ENCODE measurements at places on chromosomes 5 and 9. TPM values are rescaled to one million over a fixed set of nuclear protein-coding genes. Genes with fewer than 3 reads are reported as not detected.

DNA sequence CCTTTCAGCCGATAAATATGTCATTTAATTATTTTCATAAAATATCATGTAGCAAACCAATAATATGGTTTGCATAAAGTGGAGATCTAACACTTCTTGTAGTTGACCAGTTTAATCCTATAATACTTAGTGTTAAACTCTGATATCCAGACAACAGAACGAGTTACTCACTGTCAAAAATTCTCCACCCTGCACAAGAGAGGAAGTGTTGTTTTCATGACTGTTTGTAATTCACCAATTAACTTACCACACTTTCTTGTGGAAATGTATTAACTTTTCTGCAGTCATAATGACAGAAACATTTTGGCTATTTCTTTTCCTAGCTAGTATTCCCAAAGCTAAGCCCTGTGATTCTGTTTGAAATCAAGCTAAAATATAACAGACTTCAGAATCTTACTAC, 555.3 kb upstream of the FTMT start:
- no peak for DNase-seq

GRCh38 chr5:102294886-102295395, 1.1 kb downstream of the SLCO4C1 start:
- DNase-seq = no peak

DNA sequence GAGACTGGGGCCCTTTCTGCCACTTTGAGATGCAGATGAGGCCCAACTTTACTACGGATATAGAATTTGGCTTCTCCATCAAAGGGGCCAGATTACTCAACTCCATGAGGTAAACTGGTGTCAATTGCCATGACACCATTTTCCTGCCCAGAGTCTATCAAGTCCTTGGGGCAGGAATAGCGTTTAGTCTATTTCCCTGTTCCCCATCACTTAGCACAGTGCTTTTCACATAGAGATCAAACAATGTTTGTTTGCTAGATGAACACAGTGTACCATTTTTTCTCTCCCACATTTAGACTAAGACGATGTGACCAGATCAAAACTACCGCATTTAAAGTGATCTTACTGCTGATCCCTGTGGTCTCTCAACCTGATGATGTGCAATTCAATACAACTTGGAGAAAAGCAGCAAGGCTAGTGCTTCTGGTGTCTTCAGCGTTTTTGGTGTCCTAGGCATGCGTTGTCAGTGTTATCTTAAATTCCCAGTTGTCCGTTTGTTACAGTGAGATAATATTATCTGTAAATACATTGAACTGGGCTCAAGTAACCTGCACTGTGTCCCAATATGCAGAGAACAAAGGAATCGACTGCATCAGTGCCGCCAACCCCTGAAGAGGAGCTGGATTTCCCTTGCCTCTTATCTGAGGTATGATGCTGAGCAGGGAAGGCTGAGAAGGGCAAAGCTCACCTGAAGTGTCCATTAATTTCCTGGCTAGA, 446.2 kb downstream of the PLK2 start:
- DNase-seq = peak; percentile 0

GRCh38 chr9:91655658-91656057, 232.0 kb upstream of the NFIL3 start:
- no peak for DNase-seq

The SERF1B gene
- 20.4 TPM for polyA plus RNA-seq

DNA sequence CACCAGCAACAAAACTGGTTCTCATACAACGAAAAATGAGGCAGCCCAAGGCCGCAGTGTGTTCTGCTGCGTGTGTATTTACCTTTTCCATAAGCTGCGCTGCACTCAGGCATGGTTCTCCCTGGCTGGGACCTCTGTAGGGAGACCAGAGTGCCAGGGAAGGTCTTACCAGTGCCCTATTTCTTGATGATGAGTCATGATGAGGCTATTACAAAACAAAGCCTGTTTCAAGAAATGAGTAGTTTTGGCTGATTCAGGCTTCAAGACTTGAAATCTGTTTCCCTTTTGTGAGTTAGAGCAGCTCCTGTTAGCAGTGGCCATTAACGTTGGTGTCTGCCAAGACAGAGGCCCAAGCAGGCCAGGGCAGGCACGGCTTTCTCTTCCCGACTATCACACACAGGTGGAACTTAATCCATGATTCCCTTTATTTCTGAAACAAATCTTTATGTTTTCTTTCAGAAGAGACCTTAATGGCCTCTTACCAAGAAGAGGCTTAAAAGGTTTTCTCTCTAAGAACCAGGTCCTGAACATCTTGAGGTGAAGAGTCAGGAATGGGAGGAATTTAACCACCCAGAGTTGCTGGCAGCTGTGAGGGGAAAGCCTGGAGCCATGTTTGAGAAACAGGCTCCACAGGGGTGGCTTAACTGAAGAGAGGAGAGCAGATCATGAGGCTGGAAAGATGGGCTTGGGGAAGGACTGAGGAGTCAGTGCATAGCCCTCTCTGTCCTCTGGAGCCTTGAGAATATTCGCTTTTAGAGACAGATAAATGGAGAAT, 41.4 kb upstream of the TIFAB start:
- no peak for DNase-seq

DNA sequence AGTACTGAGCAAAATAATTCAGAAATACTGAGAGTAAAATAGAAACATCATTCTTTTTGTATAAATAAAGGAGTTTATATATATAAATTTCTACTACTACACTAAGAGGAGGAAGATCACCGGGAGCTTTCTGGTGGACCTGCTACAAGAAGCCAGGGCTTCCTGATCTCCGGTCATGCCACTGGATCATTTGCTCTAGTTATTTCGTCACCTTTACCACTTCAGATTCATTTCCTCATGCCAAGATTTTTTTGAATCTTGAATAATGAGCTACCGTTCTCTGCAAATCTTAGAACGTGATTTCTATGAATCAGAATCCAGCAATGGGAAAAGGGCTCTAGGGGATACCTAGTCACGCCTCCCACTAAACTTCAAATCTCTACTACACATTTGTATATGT, 51.9 kb upstream of the TBC1D9B start:
- no peak for DNase-seq

- no peak for DNase-seq
Measured at GRCh38 chr5:113108485-113108884, 131.9 kb downstream of the DCP2 start.

The TRMT10B gene
- polyA plus RNA-seq = 2.5 TPM

GRCh38 chr9:21030389-21031035, 928 bp downstream of the HACD4 start:
- peak; percentile 35 for DNase-seq

DNA sequence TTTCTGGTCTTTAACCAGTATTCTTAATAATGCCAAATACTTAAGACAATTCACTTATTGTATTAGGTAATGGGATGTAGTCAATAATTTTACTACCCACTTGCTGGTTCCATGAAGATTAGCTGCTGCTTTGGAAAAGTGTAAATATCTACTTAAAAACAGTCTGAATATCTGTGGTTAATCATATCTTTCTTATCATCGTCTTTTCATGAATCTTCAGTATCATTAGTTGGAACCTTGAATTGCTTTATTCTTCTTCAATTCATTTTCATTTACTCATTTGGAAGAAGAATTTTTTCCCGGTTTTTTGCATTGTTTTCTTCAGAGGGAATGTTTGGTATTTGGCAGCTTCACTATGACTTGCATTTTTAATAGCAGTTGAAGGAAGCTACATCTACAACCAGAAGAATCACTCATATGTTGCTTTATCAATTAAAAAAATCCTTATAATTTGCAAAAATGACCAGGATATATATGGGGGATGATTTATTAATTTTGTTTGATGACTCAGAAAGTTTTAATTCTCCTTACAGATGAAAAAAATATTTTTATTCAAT, 1398.3 kb upstream of the CDH6 start:
- no peak for DNase-seq

GRCh38 chr9:125486576-125486975, 220.4 kb downstream of the MAPKAP1 start:
- DNase-seq = no peak

The DNAH5 gene
- polyA plus RNA-seq = 0.23 TPM

- DNase-seq = no peak
Measured at GRCh38 chr9:127159949-127160610, 37.6 kb upstream of the ANGPTL2 start.

The CCL27 gene
- not detected for polyA plus RNA-seq

The KIF4B gene
- polyA plus RNA-seq = not detected

GRCh38 chr9:68755752-68756151, 50.7 kb downstream of the PIP5K1B start:
- DNase-seq = no peak

The SPINK7 gene
- not detected for polyA plus RNA-seq

GRCh38 chr5:135514116-135514515, 21.6 kb downstream of the NEUROG1 start:
- DNase-seq = no peak

- no peak for DNase-seq
Measured at GRCh38 chr9:99782962-99783718, 38.5 kb upstream of the NR4A3 start.

The C9orf153 gene
- not detected for polyA plus RNA-seq

DNA sequence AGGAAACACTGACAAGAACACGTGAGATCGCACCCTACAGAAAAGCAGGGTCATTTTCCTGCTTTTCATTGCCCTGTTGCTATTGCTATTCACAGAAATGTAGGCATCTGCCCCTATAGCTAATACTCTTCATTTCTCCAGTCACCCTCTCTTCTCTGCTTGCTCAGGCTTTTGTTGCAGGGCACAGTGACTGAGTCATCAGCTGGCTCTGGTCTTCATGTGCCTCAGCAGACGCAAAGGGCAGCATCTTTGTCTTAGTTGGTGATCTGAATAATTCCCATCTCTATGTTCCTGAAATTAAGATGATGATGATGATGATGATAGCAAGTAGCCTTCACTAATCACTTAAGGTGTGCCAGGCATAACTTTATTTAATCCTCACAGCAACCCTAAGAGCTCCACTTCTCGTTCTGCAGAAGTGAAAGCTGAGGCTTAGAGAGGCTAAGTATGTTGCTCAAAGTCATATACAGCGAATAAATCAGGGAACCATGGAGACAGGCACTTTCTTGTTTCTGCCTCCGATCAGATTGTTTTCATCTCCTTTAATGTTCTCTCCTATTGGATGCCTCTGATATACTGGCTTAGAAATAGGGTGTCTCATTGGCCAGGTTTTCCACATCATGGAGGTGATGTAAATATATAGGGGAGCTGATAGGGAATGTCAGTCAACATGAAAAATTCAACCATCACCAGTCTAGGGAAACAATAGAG, 133.0 kb upstream of the STK32A start:
- no peak for DNase-seq

- DNase-seq = no peak
Measured at GRCh38 chr5:120098426-120098825, 365.7 kb upstream of the PRR16 start.

The OR2K2 gene
- polyA plus RNA-seq = not detected

GRCh38 chr9:5762421-5762820, 70.5 kb downstream of the ERMP1 start:
- no peak for DNase-seq

The OLFM1 gene
- polyA plus RNA-seq = 0.13 TPM

The NTRK2 gene
- 0.01 TPM for polyA plus RNA-seq

The TIMD4 gene
- not detected for polyA plus RNA-seq

The FGF18 gene
- 0.13 TPM for polyA plus RNA-seq

- no peak for DNase-seq
Measured at GRCh38 chr9:137749511-137749910, 128.1 kb upstream of the CACNA1B start.

DNA sequence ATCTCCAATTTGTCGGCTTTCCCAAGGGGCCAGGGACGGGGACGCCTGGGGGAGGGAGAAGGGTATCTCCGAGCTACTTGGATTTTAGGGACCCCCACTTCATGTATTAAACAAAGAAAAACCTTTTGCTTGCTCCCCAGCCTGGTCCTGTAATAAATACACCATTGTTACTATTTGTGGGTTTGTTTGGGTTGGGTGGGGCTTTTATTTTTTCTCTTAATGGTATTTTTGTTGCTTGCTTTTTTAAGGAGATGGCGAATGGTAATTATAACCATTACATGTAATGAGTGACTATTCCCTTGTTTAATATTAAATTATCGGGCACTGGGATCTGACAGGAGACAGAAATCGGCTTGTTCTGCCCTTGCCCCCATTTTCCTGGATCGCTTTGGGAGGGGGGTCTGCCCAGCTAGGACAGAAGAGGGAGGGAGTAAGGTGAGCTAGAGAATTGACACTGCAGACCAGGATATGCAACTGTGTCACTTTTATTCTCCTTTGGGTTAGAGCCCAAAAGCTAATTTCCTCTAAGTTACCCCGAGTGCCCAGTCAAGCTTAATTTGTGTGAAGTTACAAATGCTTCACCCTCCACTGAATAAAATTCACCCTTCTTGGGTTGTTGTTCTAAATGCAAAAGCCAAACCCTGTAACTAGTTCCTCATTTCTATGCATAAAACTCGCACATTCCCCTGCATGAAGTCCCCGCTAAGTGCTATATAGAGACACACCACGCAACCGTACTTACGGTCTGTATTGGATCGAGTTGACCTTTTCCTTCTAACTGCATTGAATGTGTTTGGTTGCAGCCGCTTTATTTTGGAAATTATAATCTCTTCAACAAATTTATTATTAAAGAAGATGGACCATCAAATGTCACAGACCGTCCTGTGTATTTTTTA, 1.6 kb upstream of the ZNF608 start:
- DNase-seq = no peak

DNA sequence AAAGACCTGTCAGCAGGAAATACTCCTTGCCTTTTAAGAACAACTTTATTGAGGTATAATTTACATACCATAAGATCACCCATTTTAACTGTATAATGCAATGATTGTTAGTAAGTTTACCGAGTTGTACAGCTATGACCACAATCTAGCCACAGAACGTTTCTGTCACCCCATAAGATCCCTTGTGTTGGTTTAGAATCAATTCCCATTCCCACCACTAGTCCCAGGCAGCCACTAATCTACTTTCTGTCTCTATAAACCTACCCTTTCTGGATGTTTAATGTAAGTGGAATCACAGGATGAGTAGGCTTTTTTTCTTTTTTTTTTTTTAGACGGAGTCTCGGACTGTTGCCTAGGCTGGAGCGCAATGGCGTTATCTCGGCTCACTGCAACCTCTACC, 4.4 kb downstream of the GPR107 start:
- no peak for DNase-seq

DNA sequence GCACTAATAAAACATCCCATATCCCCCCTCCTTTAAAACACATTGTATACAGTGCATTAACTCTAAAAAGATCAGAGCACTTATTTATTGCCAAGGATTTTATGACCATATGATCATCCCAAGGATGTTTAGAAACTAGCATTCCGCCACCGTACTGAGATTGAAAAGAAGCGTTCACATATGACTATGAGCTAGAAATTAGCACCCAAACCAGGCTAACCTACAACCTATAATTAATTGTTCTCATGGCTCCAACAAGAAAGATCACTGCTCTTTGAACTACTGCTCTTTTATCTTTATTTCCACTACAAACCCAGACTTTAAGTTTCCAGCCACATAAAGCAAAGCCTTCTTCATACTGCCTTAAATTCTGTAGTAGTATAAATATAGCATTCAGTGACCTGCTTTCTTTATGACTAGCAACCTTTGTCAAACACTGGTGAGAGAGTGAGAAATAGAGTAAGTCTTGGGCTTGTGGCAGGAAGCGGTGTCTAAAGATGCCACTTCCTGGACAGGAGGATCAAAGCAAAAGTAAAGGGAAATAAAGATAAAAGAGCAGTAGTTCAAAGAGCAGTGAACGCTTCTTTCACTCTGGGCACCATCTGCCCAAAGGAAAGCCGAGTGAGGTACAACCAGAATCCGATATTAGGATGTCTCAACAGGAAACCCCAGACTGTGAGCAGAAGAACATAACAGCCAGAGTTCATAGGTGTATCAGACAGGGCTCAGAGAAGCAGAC, 151.1 kb upstream of the ERCC6L2 start:
- DNase-seq = no peak
